ENCODE measurements at places on chromosomes 2 and 18.

DNA sequence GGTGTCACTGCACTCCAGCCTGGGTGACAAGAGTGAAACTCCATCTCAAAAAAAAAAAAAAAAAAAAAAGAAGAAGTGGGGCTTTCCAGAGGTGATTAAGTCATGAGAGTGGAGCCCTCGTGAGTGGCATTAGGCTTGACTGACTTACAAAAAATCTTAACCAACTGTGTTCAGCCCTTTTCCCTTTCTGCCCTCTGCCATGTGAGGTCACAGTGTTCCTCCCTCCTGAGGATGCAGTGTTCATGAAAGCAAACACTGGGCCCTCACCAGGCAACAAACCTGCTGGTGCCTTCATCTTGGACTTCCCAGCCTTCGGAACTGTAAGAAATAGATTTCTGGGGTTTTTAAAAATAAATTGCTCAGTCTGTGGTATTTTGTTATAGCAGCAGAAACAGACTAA, 37.0 kb upstream of the METTL21A start:
- DNase-seq = no peak

DNA sequence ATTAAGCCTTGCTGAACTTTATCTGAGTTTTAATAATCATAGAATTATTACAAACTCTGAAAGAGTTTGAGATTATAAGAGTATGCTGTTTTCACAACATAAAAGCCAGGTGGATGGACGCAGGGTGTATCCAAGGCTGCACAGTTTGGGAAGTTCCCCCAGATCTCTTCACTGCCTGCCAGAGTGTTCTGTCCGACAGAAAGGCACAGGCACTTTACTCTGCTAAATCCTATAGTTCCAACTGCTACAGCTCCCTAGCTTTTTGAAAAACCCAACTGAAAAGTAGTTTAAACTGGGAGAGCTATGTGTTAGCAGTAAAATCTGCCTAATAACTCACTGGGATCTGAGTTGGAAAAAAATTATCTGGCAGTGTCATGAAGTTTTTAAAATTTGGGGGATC, 38.0 kb downstream of the MFSD6 start:
- no peak for DNase-seq

DNA sequence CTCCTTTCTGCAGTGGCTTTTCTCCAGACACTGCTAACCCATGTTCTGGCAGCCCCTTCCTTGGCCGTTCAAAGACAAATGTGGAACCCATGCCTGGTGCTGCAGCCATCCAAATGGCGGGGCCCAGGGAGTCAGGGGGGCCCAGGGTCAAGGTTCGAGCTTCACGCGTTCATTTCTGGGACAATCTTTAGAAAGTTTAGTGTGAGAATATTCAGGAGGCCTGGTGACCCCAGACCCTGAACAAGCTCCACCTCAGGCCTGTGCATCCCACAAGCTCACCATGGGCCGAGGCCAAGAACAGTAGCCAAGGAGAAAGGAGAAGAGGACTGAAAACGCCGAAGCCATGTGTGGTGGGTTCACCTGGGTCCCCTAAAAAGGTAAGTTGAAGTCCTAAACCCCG, 54.4 kb downstream of the ANKMY1 start:
- no peak for DNase-seq

- no peak for DNase-seq
These were observed 278.5 kb downstream of the CLIP4 start for GRCh38 chr2:29393676-29394075.

DNA sequence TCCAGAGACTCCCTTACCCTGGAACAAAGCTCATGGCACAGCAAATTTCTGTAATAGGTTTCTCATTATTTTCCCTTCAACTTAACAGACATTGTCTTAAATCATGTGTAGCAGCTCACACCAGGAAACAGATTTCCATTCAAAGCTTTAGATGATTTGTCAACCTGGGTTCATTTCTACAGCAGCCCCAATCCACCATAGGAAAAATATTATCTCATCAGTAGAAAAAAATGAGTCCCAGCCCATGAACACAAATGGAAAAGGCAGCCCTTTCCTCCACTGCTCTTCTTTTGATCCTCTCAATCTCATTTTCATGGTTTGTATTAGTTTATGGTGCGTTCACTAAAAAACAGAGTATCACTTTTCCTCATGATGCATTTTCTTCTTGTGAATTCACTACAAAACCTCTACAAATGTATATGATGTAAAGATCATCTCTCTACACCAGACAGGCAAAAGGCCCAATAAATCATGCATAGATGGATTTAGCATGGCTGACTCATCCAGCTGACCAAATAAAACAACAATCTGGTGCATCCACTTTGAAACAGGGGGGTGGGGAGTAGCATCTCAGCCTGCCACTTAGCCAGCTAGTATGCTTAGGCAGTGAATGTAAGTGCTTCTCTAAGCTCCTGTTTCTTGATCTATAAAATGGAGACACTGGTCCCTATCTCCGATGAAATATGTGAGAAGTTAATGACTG, 78.6 kb downstream of the SATB2 start:
- DNase-seq = no peak

- DNase-seq = no peak
These were observed 91.3 kb downstream of the EPHA4 start for GRCh38 chr2:221480821-221481220.

- DNase-seq = no peak
These were observed 160.0 kb downstream of the PTGR3 start for GRCh38 chr18:75048776-75049454.

DNA sequence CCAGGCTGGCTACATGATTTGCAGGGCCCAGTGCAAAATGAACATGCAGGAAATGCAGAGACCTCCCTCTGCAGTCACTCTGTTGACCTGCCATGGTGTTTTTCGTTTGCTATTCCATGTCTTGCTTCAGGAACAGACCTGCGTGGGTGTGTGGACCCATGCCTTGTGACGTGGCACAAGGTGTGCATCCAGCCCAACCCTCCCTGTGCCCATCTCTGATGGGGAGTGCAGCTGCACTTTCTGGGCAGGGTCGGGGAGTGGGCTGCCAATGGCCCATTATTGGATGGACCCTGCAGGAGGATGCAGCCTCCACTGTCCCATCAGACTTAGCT, 33.1 kb downstream of the NAPG start:
- no peak for DNase-seq

DNA sequence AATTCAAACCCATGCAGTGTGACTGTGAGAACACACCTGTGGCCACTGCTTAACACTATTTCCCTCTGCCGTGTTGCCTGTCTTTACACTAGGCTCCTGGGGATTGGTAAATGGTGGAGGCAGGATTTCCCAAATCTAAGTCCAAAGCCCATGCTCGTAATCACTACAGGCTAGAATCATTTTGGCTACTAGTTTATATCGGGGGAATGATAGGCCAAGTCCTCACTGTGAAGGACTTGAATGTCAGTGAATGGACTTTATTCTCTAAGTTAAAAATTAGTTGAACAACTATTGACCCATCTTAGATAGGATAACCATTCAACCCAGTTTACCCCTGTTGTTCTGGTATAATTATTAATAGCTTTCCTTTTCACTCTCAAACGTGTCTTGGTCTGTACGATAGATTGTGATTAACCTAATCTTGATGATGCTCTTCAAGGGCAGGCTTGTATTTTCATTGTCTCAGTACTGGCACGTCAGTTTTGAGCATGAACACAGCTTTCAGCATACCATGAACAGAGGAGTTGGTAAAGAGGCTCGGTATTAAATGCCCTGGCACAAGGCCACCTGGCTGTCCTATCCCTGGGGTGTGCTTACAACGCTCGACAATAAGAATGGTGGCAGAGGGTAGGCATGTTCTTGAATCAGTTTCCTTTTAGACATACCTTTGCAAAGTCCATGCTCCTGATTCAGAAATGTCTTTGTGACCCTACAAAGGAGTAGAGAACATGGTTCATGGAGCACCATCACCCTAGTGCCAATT, 148.8 kb downstream of the RTN4 start:
- DNase-seq = no peak

DNA sequence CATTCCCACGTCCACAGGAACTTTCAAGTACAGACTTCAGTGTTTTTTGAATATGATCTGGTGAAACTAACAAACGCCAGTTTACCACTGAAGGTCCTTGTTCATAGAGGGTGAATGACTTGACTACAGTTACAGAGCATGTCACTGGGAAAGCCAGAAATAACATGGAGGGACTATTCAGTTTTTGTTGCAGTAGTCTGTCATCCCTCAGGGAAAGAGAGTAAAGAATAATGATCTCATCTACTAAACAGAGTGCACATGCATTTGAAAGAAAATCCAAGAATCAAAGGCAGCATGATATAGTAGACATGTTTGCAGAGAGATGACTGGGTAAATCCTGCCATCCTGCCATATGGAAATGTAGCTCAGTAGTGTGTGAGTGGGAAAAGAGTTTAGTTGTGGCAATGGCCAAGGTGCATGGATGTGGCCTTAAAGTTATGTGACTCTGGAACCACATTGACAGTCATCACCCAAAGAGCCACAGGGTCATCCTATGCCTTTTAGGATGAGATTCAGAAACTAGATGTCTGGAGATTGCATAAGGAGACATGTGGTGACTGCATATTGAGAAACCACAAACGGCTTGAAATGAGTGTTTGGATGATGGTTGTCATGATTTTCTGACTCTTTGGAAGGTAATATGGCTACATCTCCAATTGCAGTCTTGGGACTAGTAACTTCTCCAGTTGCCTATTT, 125.3 kb upstream of the ZEB2 start:
- no peak for DNase-seq

GRCh38 chr2:134401081-134401497, 147.2 kb downstream of the MGAT5 start:
- no peak for DNase-seq

DNA sequence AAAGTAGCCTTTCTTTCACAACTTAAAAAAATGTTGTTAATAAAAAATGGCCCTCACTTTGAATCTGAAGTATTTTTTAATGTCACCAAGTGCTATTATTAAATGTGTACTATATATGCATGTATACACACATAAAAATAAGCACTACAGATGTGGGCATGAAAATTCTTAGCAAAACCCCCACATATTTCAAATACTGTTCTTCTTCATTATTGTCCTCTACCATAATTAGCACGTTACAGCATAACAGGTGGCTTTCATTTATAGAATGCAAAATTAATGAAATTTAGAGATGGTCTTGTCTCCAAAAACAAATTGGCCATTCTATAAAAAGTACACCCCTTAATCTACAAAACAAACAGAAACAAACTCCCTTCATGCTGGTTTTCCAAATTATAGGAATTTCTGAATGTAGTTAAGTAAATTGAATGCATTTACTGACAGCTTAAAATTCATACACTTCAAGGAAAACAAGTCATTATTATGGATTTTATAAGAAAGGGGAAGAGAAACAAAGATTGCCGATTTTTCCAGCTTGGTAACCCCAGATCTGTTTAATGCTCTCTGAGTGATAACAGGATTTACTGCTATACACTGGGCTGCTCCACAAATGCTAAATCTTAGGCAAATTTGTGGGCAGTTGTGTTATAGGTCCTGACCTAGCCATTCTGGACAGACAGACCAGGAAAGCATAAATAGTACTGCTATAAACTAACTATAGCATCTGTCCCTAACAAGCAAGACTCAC, 67.2 kb downstream of the SPRED2 start:
- DNase-seq = no peak

DNA sequence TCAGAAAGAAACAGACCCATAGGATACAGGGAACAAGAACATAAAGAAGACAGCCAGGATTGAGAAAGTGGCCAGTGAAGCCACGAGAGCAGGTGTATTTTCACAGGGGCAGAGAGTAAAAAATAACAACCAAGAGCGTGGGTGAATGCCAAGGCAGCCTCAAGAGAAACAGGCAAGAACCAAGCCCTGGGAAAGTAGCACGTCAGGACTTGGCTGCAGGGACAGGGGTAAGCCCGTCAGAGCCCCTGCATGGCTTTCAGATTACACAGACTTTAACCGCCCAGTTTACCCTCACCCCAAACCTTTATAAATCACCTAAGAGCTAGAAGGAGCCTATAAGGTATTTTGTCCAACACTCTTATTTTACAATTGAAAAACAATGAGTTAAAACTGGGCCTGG, 43.7 kb downstream of the ARL4C start:
- no peak for DNase-seq

DNA sequence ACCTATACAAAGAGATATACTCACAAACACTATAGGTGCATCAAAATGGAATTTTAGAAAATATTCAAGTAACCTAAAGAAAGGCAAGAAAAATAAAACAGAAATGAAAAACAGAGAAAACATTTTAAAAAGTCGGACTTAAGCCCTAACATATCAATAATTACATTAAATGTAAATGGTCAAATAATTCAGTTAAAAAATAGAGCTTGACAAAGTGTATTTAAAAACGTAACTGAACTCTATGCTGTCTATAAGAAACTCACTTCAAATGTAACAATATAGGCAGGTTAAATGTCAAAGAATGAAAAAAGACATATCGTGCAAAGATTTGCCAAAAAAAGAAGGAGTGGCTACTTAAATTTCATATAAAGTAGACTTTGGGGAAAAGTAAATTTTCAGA, 163.9 kb downstream of the ACOXL start:
- no peak for DNase-seq

DNA sequence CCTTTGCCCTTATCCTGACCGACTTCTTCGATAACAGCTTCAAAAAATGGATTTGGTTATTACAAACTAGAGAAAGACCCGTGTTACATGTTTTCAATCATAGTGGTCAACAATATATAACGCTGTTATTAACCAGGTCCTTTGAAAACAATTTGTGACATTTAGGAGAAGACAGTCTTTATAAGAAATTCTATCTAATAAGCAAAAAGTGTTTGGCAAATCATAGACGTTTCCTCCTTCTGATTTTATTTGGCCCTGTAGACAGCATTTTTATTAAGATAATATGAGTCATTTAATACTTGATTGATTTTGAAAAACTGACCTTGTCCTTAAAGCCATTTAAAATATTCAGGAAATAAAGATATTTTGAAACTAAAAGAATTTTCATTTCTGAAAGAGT, 160.5 kb upstream of the DAPL1 start:
- DNase-seq = no peak

GRCh38 chr2:114076961-114077360, 187.1 kb downstream of the ACTR3 start:
- no peak for DNase-seq

DNA sequence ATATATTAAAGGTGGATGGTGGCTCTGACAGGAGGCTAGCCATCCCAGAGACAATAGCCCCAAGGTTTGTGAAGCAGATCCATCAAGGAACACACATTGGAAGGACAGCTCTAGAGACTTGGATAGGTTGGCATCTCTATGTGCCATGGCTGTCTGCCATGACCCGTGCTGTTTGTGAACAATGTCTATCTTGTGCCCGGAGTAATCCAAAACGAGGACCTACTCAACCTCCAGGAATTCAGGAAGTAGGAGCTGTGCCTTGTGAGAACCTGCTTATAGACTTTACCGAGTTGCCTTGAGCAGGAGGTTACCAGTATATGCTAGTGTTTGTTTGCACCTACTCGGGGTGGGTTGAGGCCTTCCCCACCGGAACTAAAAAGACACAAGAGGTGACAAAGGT, 43.1 kb upstream of the SELENOI start:
- no peak for DNase-seq

DNA sequence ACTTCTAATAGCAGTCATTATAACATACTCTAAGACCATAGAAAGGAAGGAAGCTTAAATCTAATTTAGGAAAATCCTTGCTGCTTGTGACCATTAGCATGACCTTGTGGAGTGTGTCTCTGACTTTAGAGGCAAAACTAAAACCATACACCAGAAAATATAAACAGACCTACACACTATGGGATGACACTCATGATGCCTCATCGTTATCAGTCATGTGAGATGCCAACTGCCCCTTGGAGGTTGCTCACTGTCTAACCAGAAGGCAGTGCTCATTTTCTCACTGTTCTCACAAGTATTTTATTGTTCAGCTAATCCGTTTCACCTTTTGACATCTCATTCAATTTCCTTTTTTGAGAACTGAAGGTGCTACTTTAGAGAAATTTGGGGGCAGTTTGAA, 376.9 kb downstream of the RND3 start:
- DNase-seq = no peak

- no peak for DNase-seq
These were observed 31.6 kb downstream of the AOX1 start for GRCh38 chr2:200617156-200618053.
